ENCODE measurements at places on chromosomes 2 and 18.

DNA sequence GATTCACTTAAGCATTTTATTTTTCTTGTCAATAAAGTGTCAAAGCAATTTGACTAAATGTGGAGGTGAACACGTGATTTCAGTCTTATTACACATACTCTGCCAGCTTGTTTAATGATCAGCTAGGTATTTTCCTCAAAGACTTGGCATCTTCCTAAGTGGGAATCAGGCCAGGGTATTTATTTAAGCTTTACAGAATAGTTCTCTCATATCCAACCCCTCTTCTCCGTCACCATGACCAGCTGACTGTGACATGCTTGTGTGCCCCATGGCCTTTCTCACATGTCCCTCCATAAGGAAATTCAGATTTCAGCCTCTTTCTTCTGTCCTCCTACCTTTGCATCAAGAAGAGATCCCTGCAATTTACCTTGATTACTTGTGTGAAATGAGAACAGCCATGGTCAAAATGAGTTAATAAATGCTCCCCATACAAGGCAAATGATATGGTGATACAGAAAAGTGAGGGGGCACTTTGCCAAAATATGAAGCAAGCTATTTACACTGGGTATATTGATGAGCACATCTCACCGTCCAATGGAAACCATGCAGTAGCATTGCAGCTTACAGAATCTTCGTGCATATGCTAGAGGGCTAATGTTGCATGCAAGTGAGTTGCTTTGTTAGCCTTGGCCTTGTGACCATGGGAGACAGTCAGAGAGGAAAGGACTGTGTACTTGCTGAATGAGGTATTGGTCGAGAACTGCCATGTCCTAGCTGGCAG, 202.2 kb downstream of the RNF152 start:
- DNase-seq: no peak

DNA sequence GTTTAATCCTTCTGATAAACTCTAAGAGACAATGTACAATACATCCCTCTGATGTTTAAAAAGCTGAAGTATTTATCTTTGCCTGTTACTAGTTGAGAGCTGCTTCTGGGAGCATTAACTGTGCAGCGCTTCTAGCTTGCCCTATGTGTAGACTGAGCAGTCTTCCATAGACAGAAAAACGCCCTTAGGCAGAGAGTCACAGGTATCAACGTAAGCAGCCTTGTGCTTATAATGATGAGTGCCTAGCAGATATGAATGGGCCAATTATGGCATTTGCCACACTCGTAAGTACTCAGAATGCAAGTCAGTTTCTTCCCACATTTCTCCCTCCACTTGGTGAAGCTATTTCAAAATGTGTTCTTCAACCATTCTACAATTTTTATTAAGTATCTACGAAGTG, 731.1 kb upstream of the SLC8A1 start:
- no peak for DNase-seq

GRCh38 chr2:226256237-226256636, 543.4 kb downstream of the IRS1 start:
- DNase-seq: no peak

DNA sequence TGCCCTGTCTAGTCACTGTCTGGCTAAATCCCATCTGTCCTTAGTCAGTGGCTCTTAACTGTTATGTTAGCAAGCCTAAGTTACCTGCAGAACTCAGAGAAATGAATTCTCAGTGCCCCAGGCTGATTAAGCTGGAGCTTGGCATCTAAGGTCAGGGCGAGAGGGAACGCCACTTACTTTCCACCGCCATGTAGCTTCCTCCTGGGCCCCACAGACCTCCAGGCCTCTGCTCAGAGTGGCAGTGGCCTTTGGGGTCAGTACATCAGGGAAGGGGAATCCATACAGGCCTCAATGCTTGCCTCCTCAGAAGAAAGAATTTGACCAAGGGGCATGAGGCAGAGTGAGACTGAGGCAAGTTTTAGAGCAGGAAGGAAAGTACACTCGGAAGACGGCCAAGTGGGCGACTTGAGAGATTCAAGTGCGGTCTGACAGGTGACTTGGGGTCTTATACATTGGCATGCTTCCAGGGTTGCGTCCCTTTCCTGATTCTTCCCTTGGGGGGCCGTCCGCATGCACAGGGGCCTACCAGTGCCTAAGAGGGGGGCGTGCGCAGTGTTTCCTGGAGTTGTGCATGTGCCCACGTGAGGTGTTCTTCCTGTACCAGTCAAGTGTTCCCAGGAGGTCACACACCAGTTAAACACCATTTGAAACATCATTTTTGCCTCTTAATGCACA, 64.1 kb downstream of the EMILIN2 start:
- DNase-seq: no peak

GRCh38 chr18:9575558-9575957, 38.8 kb downstream of the PPP4R1 start:
- DNase-seq: no peak

GRCh38 chr2:240759459-240759858, 60.6 kb downstream of the KIF1A start:
- no peak for DNase-seq

- DNase-seq: no peak
Measured at GRCh38 chr2:173101687-173102086, 26.0 kb downstream of the MAP3K20 start.

DNA sequence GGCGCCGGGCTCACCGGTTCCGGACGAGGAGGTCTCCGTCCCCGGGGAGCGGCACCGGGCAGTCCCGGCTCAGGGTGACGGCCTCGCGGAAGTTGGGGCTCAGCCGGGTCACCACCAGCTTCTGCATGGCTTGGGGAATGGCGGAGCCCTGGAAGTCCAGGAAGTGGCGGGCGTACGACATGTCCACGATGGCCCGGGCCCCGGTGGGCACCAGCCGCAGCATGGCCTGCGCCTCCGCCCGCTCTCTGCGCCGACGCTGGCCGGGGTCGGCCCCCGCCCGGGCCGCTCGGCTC, 157 bp downstream of the PTGR3 start:
- DNase-seq: peak; percentile 72

- DNase-seq: no peak
Measured at GRCh38 chr2:50263728-50264127, 768.2 kb downstream of the NRXN1 start.

- DNase-seq: no peak
Measured at GRCh38 chr2:183089192-183089851, 10.8 kb downstream of the DUSP19 start.

DNA sequence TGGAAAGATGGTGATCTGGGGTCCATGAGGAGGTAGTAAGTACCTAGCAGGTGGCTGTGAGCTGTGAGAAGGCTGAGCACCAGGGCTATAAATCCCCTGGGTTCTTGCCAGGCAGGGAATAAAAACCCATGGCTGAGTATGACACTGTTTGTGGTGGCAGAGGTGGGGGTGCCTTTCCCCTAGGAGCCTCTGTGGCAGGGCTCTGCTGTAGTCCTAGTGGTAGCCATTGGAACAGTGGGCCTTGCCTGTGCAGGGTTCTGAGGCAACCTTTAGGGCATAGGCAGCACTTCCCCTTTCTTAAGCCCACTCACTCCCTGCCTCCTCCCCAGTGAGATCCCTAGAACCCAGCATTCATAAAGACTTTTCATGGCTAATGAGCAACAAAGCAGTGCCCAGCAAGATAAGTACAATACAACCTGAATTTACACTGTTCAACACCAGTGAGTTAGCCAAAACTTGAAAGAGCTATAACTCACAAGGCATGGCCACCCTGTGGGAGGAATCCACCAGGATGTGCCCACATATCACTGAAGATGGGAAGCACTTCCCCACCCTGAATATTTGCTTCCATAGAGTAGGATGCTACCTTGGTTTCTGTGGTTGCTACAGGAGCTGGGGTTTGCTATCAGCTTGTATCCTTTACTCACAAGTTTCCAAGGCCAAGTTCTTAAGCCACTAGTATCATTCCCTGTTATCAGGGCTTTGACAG, 100.9 kb upstream of the NEUROD1 start:
- no peak for DNase-seq

DNA sequence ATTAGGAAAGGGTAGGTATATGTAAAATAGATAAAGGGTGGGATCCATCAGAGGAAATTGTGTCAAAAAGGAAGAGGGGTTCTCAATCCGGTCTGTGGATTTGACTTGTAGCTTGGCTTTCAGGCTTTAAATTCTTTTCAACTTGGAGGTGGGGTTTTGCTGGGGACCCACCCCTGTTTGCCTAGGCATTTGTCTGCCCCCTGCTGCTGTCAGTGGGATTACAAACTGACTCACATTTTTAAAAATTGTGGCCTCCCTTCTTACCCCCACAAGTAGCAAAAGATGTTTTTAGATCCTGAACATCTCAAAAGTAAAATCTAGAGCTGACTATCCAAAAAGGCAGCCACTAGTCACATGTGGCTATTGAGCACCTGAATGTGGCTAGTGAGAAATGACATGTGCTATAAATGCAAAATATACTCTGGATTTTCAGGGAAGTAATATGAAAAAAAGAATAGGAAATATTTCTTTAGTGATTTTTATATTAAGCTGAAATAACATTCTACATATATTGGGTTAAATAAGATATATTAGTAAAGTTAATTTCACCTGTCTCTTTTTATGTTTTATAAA, 178.9 kb downstream of the GFPT1 start:
- DNase-seq: no peak

DNA sequence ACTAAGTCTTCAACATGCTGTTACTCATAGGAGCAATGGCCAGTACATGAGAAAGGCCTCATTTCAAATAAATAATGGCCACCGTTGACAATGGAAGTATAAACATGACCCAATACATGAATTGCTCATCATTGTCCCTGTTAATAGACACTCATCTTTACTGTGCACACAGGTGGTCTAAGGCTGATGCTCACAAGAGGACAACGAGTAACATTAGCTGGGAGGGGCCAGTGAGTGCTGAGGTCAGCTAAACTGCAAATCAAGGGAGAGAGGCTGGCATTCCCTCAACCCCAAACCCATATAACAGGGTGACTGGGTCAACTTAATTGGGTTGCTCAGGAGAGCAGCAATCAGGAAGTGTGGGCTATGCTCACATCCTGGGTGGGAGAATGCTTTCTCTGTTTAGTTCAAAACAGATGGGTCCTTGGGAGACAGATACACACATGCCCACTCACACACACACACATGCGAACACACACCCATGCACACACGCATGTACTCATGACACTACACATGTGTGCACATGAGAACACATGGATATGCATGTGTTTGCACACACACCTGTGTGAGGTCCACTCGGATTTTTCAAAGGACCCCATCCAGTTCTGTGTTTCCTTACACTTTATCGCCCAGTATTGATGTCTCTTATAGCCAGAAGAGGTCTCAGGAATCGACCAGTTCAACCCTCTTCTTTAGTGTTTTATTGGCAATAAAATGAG, 172.0 kb downstream of the INHBB start:
- DNase-seq: no peak

- no peak for DNase-seq
Measured at GRCh38 chr2:186281726-186282125, 204.3 kb upstream of the ZC3H15 start.

DNA sequence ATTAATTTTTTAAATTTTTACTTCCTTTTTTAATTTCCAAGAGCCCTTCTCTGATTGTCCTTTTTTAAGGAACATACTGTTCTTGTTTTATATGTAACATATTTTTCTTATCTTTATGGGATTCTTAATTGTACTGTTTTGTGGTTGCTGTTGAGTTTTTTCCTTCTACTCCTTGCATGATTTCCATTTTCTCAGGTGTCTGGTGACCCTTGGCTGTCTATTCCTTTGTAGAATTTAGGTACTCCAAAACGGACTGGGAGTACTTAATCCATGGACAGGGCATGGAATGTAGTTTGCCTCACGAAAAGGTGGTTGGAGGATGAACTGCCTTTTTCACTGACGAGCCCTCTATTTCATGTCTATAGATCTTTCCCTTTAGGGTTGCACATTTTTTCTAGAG, 26.6 kb downstream of the TWSG1 start:
- DNase-seq: no peak
